Camera-type eye (tissue), 1 donor: ENCODE measurements at places on chromosomes 7 and 10. TPM values are rescaled to one million over a fixed set of nuclear protein-coding genes. Genes with fewer than 3 reads are reported as not detected.

Gene EMX2
- total RNA-seq: 5.0 TPM

Gene FGF8
- total RNA-seq: 4.0 TPM

Gene GDF10
- 10.0 TPM for total RNA-seq

Gene EEPD1
- 21.3 TPM for total RNA-seq

Gene AOAH
- 7.1 TPM for total RNA-seq

Gene SORCS3
- total RNA-seq: 3.6 TPM
